Activated CD4-positive, alpha-beta T cell treated with anti-CD3 and anti-CD28 coated beads, Interleukin-2, amount 10 ng/mL, durations not matched to agents 24 days and 14 days (primary cell): ENCODE measurements at places on chromosomes 1 and 21. TPM values are rescaled to one million over a fixed set of nuclear protein-coding genes. Genes with fewer than 3 reads are reported as not detected.

Gene TMOD4
- 1.3 and 1.8 TPM in 2 replicates for total RNA-seq

Gene OR2W3
- 0.21 TPM in 1 of 2 replicates, not detected in the other for total RNA-seq

Gene DYNLT4
- total RNA-seq, result 0.28 TPM in 1 of 2 replicates, not detected in the other

Gene METTL25B
- 35.9 and 40.5 TPM in 2 replicates for total RNA-seq

Gene CRNN
- total RNA-seq, result not detected in 2 replicates

DNA sequence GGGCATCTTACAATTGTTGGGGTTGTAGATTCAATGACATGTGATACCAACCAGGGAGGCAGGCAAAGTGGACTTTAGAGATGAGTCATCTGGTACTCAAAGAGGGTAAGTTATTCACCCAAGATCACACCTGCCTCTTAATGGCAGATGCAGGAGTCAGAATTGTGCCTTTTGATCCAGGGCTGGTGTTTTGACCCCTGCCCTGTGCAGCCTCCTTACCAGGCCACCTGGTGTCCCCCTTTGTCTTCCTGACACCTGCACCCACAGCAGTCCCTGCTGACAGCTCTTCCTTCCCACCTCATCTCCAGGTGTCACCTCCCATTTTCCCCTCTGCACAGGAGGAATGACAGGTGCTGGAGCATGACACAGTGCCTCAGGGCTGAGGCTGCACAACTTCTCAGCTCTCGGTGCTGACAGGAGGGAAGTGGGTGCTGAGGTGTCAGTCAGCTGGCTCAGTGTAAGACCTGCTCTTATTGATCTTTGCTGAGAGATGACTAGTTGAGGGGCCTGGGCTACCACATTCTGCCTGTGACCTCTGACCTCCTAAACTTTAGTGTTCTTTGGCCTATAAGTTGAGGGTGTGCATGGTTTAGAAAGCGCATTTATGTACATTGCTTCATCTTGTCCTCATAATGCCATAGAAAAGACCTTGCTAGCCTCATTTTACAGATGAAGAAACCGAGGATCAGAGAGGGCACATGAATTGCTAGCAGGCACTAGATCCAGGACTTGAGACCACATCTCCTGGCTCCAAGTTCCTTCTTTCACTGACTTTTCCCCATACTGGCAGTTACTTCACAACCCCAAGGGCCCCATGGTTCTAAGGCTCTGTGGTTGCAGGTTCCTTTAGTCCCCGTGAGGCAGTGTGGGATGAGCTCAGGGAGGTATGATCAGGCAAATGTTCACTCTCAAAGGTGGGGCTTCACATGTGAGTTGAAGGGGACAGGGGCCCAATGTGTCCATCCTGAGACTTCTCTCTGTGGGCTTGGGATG, 31.3 kb downstream of the CACNA1E start:
- no peak for DNase-seq

GRCh38 chr1:246793356-246793896, 69.2 kb downstream of the SCCPDH start:
- no peak for DNase-seq

GRCh38 chr1:103243481-103243880, 135.2 kb upstream of the COL11A1 start:
- DNase-seq, result no peak

DNA sequence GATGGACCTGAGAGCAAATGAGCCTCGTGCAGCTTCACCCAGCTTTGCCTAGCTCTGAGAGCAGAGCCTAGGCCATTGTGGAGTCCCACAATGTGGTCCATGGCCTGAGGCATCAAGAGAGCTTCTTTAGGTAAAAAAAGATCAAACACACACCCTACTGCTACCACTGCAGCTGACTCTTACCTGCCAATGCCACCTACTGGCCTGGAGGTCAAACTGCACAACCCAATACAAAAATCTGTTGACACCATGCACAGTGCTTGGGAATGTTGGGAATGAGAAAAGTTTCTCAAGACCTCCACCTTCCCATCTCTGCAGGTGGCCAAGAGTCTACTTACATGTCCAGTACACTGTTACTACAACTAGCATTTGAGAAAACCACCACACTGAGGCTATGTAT, 60.6 kb downstream of the UCHL5 start:
- no peak for DNase-seq

DNA sequence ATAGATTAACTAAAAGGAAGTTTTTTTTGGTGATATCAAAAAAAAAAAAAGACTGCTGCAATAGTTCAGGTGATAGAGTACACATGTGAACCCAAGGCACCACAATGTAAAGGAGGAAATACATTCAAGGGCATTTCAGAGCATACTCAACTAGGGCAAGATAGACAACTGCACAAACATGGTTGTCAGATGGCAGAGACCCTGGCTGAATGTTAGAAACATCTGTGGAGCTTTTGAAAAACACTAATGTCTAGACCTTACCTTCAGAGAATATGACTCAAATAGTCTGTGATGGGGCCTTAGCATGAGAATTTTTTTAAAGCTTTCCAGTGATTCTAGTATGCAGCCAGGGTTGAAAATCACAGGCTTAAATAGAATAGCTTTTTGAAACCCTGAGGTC, 173.6 kb downstream of the VAV3 start:
- no peak for DNase-seq

DNA sequence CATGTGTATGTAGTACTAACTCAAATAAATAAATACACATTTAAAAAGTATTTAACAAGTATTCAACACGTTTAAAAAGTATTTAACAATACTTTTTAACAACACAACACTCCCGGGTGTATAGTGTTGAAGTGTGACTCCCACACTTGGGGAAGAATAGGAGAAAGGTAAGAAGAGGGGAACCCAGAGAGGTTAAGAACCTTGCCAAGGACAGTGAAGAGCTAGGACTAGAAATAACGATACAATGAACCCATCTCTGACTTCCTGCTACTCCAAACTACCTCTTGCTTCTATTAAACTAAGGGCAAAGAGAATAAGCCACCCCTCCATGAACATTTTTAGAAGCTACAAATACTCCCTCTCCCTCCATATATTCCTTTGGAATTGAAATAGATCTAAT, 1.7 kb upstream of the GFI1 start:
- DNase-seq, result peak; percentile 57

- no peak for DNase-seq
These were observed 340.1 kb upstream of the PLXNA2 start for GRCh38 chr1:208584167-208584755.
